ENCODE measurements at places on chromosomes 3 and 15. TPM values are rescaled to one million over a fixed set of nuclear protein-coding genes. Genes with fewer than 3 reads are reported as not detected.
A peak's percentile ranks its signal among the peaks of the same experiment; 100 is the strongest.

DNA sequence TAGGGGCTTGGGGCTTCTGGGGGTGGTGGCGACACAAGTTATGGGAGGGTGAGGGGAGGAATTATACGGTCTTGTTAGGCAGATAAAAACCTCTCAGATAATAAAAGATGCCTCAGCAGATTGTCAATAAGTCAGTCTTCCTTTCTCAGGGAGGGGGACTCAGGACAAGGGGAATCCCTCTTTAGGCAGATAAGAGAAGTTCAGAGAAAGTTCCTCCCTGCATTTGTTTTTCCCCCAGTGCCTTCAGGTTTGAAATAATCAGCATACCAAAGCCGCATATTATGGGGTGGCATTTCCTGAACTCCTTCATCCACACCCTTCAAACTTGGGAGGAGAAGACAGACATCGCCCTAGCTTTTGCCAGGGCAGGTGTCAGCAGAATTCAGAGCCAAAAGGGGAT lies 8.5 kb downstream of the PPCDC start:
- no peaks in the 10 kb centered on the region for H3K36me3 ChIP-seq
- DNase-seq = no peak
- H3K27ac ChIP-seq = no peak overlapping the region
- no peaks in the 10 kb centered on the region for H3K27me3 ChIP-seq
- peaks cover 30% of the 10 kb centered on the region for H3K4me1 ChIP-seq
- no peak overlapping the region for H3K4me3 ChIP-seq

- H3K4me1 ChIP-seq = no peaks in the 10 kb centered on the region
- H3K27ac ChIP-seq = no peak overlapping the region
- no peaks in the 10 kb centered on the region for H3K27me3 ChIP-seq
- DNase-seq = peak; percentile 62
Observed at GRCh38 chr3:85360742-85361387, 402.1 kb downstream of the CADM2 start.

- no peaks in the 10 kb centered on the region for H3K36me3 ChIP-seq
- no peak for DNase-seq
- H3K27me3 ChIP-seq = no peaks in the 10 kb centered on the region
- H3K4me3 ChIP-seq = no peak overlapping the region
- H3K27ac ChIP-seq = no peak overlapping the region
Observed at GRCh38 chr15:67750371-67750770, 74.9 kb upstream of the SKOR1 start.

DNA sequence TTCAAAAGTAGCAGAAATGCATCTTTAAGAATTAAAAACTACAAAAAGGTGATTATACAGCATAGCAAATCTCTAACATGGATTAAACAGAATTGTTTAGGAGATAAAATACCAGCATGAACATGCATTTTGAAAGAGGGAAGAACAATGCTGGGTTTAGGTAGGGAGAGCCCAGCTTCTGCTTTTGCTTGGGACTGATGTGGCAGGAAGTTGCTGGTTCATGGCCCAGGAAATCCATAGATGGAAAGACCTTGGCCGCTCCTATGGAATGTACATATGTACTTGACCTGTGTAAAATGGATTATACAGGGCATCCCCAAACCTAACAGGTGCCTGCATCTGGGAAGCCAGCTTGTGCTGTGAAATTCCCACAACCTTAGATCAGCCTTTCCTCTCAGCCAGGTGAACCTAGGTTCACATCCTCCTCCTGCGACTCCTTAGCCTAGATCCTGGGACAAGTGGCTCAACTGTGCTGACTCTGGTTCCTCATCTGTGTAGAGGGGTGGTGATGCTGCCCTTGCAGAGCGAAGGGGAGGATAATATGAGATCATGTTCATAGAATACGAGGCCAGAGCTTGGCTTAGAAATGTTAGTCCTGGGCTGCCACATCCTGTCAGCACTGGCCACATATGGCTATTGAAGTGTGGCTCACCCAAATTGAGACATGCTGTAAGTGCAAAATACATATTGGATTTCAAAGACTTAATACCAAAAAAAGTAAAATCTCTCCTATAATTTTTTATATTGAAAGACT lies 47.0 kb upstream of the PLXNA1 start:
- no peaks in the 10 kb centered on the region for H3K36me3 ChIP-seq
- no peak for DNase-seq
- no peak overlapping the region for H3K4me3 ChIP-seq
- H3K27me3 ChIP-seq = no peaks in the 10 kb centered on the region
- peaks cover 6% of the 10 kb centered on the region for H3K4me1 ChIP-seq

DNA sequence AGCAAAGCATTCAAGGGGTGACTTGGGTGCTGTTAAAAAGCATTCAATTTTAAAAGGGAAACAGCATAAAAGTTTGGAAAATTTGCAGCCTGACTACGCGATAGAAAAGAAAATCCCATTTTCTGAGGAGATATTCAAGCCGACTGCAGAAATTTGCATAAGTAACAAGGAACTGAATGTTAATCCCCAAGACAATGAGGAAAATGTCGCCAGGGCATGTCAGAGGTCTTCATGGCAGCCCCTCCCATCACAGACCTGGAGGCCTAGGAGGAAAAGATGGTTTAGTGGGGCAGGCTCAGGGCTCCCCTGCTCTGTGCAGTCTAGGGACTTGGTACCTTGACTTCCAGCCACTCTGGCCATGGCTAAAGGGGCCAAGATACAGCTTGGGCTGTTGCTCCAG lies 93.1 kb downstream of the ISL2 start:
- no peak overlapping the region for H3K4me3 ChIP-seq
- no peak for DNase-seq
- no peaks in the 10 kb centered on the region for H3K36me3 ChIP-seq
- no peak overlapping the region for H3K27ac ChIP-seq

DNA sequence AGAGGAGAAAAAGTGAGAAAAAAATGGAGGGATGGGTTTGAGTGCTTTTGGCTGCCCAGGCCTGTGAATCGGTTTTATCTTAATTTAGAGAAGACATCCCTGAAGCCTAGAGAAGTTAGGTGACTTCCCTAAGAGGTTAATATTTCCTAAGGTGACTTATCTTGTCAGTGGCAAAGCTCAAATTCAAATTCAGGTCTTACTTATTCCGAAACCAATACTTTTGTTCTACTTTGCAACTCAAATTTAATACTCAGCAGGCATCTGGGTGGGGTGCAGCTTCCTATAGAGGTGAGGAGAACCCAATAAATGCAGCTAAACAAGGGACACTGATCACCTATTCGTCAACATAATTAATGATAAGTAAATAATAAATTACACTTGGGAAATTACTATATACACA lies 54.9 kb upstream of the MYRIP start:
- H3K36me3 ChIP-seq = no peaks in the 10 kb centered on the region
- no peaks in the 10 kb centered on the region for H3K4me1 ChIP-seq
- H3K4me3 ChIP-seq = no peak overlapping the region
- H3K27me3 ChIP-seq = no peaks in the 10 kb centered on the region
- no peak overlapping the region for H3K27ac ChIP-seq

DNA sequence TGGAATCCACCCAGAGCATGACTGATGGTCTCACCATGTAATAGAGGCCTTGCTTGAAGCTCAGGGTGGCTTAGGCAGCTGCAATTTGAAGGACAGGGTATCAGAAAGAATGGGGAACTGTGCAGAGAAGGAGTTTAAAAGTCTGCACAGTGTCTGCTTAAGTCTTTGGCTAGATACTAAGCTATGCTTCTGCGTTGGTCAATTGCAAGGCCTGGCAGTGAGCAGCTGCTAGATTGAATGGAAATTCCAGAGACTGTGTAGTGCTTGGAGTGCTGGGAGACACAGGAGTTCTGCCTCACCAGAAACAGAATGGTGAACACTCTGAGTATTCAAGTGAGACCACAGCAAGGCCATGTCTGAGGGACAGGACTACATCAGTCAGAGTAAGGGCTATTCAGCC lies 17.3 kb upstream of the ATP10A start:
- H3K4me3 ChIP-seq = no peak overlapping the region

DNA sequence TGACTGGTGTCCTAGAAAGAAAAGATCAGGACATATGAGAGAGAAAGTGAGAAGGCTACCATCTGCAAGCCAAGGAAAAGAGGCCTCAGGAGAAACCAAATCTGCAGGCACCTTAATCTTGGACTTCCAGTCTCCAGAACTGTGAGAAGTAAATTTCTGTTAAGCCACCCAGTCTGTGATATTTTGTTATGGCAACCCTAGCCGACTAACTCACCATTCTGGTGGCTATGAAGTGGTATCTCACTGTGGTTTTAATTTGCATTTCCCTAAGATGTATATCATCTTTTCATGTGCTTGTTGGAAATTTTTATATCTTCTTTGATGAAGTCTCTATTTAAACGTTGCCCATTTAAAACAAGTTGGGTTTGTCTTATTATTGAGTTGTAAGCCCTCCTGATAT lies 40.6 kb downstream of the ILDR1 start:
- H3K27ac ChIP-seq = no peak overlapping the region
- H3K27me3 ChIP-seq = no peaks in the 10 kb centered on the region
- DNase-seq = no peak
- no peak overlapping the region for H3K4me3 ChIP-seq
- no peaks in the 10 kb centered on the region for H3K36me3 ChIP-seq

- no peak overlapping the region for H3K4me3 ChIP-seq
- H3K36me3 ChIP-seq = no peaks in the 10 kb centered on the region
- DNase-seq = peak; percentile 81
- H3K4me1 ChIP-seq = peaks cover 10% of the 10 kb centered on the region
- no peaks in the 10 kb centered on the region for H3K27me3 ChIP-seq
Observed at GRCh38 chr3:14902719-14903118, 44.7 kb upstream of the NR2C2 start.

- no peaks in the 10 kb centered on the region for H3K4me1 ChIP-seq
- no peak overlapping the region for H3K27ac ChIP-seq
- no peaks in the 10 kb centered on the region for H3K27me3 ChIP-seq
- H3K36me3 ChIP-seq = no peaks in the 10 kb centered on the region
Observed at GRCh38 chr15:73436613-73437012, 6.4 kb upstream of the REC114 start.

DNA sequence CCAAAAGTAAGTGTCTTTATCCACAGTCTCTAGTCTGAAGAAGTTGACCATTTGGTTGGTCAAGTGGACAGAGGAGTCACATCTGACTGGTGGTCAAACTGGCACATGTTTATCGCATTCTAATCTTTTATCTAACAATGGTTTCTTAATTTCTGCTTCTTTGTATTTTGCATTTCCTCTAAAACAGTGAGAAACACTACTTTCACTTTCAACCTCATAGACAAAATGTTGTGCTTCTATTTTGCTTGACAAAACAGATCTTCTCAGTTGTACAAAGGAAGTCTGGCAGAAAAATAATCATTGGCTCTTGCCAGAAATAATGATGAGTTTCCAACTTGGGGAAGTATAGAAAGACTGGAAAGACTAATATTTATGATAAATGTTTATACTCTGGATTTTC lies 103.9 kb downstream of the MME start:
- DNase-seq = no peak
- H3K4me3 ChIP-seq = no peak overlapping the region
- H3K4me1 ChIP-seq = no peaks in the 10 kb centered on the region
- H3K27ac ChIP-seq = no peak overlapping the region
- no peaks in the 10 kb centered on the region for H3K27me3 ChIP-seq

- no peak overlapping the region for H3K27ac ChIP-seq
- no peaks in the 10 kb centered on the region for H3K4me1 ChIP-seq
- no peaks in the 10 kb centered on the region for H3K36me3 ChIP-seq
Observed at GRCh38 chr3:77945320-77945719, 905.4 kb downstream of the ROBO2 start.

GRCh38 chr3:63874769-63875168 lies 11.1 kb downstream of the ATXN7 start:
- no peaks in the 10 kb centered on the region for H3K36me3 ChIP-seq
- DNase-seq = no peak
- no peaks in the 10 kb centered on the region for H3K27me3 ChIP-seq
- H3K4me3 ChIP-seq = no peak overlapping the region

GRCh38 chr15:67979281-67979680 lies 74.8 kb upstream of the PIAS1 start:
- no peak overlapping the region for H3K27ac ChIP-seq
- DNase-seq = no peak
- H3K36me3 ChIP-seq = no peaks in the 10 kb centered on the region
- H3K4me3 ChIP-seq = no peak overlapping the region

GRCh38 chr15:40925863-40926658 lies 3.1 kb upstream of the DLL4 start:
- no peaks in the 10 kb centered on the region for H3K36me3 ChIP-seq
- H3K27ac ChIP-seq = no peak overlapping the region
- no peak overlapping the region for H3K4me3 ChIP-seq
- no peaks in the 10 kb centered on the region for H3K27me3 ChIP-seq
- no peak for DNase-seq

GRCh38 chr15:50280271-50280670 lies 14.7 kb upstream of the HDC start:
- no peak for DNase-seq
- no peaks in the 10 kb centered on the region for H3K4me1 ChIP-seq
- no peaks in the 10 kb centered on the region for H3K36me3 ChIP-seq
- H3K27ac ChIP-seq = no peak overlapping the region
- no peaks in the 10 kb centered on the region for H3K27me3 ChIP-seq

DNA sequence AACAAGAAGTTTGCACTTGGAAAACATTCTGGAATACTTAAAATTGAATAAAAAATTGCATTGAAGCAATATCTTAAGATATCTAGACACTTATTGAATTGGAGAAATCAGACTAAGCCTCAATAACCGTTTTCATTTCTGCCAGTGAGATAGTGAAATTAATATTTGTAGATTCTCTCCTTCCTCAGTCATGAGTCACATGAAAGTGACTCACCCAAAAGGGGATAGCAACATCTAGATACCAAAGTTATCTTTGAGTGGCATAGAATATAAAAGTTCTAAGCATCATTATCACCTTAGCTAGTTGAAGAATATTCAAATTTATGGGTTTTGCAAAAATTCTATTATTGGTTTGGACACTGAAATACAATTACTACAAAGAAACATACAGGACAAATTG lies 614.8 kb upstream of the ZNF717 start:
- no peaks in the 10 kb centered on the region for H3K36me3 ChIP-seq
- no peak overlapping the region for H3K27ac ChIP-seq
- no peak for DNase-seq
- no peak overlapping the region for H3K4me3 ChIP-seq

GRCh38 chr3:50450209-50450921 lies 53.1 kb downstream of the CACNA2D2 start:
- H3K4me3 ChIP-seq = no peak overlapping the region
- H3K4me1 ChIP-seq = no peaks in the 10 kb centered on the region
- DNase-seq = peak; percentile 66
- H3K27ac ChIP-seq = peak overlapping the region; percentile 21
- H3K36me3 ChIP-seq = no peaks in the 10 kb centered on the region

- DNase-seq = no peak
- H3K4me3 ChIP-seq = no peak overlapping the region
- no peaks in the 10 kb centered on the region for H3K36me3 ChIP-seq
- no peaks in the 10 kb centered on the region for H3K4me1 ChIP-seq
- no peaks in the 10 kb centered on the region for H3K27me3 ChIP-seq
Observed at GRCh38 chr3:158165141-158165655, 55.3 kb downstream of the RSRC1 start.

- no peak overlapping the region for H3K4me3 ChIP-seq
- H3K27ac ChIP-seq = no peak overlapping the region
- H3K27me3 ChIP-seq = no peaks in the 10 kb centered on the region
- DNase-seq = no peak
- H3K4me1 ChIP-seq = peaks cover 5% of the 10 kb centered on the region
- H3K36me3 ChIP-seq = no peaks in the 10 kb centered on the region
Observed at GRCh38 chr15:25508369-25509002, 69.7 kb upstream of the UBE3A start.

GRCh38 chr3:177567833-177568232 lies 370.6 kb upstream of the TBL1XR1 start:
- H3K4me1 ChIP-seq = no peaks in the 10 kb centered on the region
- H3K27ac ChIP-seq = no peak overlapping the region
- H3K4me3 ChIP-seq = no peak overlapping the region
- DNase-seq = no peak
- H3K27me3 ChIP-seq = no peaks in the 10 kb centered on the region

The CELSR3 gene
- 17.5 TPM for total RNA-seq

The CFAP100 gene
- total RNA-seq = 56.2 TPM

The C3orf85 gene
- total RNA-seq = not detected

The ZNF80 gene
- 0.74 TPM for total RNA-seq

The ACSBG1 gene
- total RNA-seq = 14.8 TPM

The FSTL1 gene
- total RNA-seq = 73.8 TPM

The NEK10 gene
- total RNA-seq = 56.9 TPM
